ENCODE measurements at places on chromosomes 2 and 18.

GRCh38 chr18:68714366-68714711 is 569 bp downstream of the TMX3 start:
- DNase-seq: no peak

- no peak for DNase-seq
Measured at GRCh38 chr2:221961561-221961960, 337.2 kb downstream of the PAX3 start.

DNA sequence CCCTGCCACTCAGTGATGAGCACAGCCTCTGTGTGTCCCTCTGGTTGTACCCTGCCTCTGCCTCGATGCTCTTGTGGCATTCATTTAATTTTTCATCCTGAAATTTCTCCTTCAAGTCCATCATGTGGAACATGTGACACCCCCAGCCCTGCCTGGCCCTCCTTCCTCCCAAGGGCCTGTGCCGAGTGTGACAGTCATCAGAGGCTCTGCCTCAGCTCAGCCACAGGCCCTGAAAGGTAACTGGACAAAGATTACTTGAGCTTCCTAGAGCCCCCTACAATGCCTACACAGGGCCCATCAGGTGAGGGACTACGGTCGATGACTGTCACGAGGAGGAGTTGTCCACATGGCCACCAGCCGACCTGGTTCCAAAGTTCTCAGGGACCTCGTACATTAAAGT is 75.1 kb downstream of the C1QL2 start:
- no peak for DNase-seq

DNA sequence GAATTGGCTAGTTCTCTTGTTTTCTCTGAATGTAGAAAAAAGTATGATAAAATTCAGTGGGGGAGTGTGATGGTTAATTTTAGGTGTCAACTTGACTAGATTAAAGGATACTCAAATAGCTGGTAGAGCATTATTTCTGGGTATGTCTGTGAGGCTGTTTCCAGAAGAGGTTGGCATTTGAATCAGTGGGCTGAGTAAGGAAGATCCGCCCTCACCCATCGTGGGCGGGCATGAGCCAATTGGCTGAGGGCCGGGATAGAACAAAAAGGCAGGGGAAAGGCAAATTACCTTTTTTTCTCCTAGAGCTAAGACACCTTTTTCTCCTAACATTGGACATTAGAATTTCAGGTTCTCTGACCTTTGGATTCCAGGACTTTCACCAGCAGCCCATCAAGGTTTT is 667.6 kb upstream of the SLC8A1 start:
- DNase-seq: no peak

- no peak for DNase-seq
Measured at GRCh38 chr2:69046221-69046662, 33.3 kb downstream of the ANTXR1 start.

DNA sequence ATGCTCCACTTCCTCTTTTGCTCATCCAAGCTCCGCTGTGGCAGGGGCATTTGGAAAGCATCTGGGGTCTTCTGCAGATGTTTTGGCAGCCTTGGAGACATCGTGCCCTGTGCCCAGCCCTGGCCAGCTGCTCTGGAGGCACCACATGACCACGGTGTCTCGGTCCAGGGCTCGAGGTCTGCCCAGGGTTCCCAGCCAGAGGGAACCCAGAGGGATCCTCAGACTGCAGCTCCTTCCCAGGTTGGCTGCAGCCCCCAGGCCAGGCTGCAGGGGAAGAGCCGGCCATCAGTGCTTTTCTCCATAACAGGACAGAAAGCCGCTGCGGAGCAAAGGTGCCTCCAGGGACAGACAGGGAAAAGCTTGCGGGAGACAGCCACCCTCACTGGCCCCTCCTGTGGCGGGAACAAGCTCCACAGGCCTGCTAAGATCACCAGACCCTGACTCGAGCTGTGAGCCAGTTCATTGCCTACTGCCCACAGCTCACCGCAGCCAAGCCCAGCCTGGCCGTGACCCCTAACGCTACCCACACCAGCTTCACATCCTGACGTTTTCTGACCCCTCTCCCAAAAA is 74.7 kb downstream of the SMAD7 start:
- no peak for DNase-seq

- DNase-seq: no peak
Measured at GRCh38 chr2:45278365-45279078, 269.3 kb upstream of the SIX2 start.

GRCh38 chr2:241946306-241947003 is 76.9 kb downstream of the RTP5 start:
- DNase-seq: no peak

- no peak for DNase-seq
Measured at GRCh38 chr2:230227216-230227615, 1.7 kb downstream of the SP140 start.

DNA sequence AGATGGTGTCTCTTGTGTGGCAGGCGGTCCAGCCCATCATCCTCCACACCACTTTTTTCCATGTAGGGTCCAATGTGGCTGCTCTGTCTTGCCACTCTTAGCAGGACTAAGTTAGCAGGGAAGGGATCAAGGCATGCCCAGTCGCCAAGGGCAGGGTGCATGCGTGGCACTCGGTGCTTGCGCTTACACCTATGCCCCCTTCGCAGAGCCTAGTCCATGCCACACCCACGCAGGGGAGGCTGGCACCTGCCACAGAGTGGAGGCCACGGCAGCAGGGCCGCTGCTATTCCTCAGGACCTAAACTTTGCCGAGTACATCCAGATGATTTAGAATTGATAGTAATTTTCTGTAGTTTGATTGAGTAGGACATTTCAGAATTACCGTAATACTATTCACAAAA is 59.5 kb downstream of the RALBP1 start:
- no peak for DNase-seq

DNA sequence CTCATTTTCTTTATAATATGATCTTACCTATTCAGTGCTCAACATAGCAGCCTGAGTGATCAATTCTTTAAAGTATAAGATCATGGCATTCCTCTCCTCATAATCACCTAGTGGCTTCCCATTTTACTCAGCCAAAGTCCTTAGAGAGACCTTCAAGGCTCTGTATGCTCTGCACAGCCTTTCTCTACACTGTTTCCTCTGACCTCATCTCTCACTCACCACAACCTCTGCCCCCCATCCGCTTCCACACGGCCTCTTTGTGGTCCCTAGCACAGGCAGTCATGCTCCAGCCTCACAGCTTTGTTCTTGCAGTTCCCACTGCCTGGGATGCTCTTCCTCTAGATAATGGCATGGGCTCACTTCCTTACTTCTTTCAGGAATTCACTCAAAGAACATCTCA is 109.2 kb downstream of the HIBCH start:
- no peak for DNase-seq

DNA sequence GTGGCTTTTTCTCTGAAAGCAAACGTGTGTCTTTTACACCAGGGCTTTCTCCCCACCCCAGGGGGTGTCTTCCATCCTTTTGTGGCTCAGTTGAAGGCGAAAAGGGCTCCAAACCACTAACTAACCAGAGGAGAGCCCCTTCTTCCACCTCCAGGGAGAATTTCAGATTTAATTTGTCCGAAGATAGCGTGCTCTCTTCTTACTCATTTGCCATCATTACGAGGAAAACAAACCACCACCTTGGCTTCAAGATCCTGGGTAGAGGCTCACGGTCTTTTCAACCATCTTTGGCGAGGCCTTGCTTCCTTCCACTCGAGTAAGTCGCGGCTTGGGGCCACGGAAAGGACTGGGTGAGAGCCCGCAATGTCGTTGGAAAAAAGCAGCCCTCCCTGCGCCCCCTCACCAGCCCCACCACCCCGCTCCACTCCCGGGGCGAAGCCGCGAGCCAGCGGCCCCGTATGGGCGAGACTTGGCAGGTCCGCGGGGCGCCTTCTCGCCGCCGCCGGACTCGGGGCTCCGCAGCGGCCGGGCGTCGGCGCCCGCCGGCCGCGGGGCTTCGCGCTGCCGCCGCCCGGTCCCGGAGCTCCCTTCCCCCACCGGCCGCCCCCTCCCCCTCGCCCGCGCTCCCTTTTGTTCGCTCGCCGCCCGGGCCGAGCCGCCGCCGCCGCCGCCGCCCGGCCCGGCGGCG is 1.7 kb upstream of the ZNF532 start:
- DNase-seq: no peak

GRCh38 chr2:59195851-59196250 is 954.7 kb upstream of the FANCL start:
- no peak for DNase-seq

GRCh38 chr2:174450021-174450816 is 36.6 kb downstream of the GPR155 start:
- DNase-seq: no peak

GRCh38 chr2:223764796-223765195 is 72.6 kb downstream of the AP1S3 start:
- no peak for DNase-seq

GRCh38 chr2:43273529-43273928 is 47.1 kb upstream of the ZFP36L2 start:
- DNase-seq: no peak

- no peak for DNase-seq
Measured at GRCh38 chr2:213219816-213220215, 64.4 kb upstream of the SPAG16 start.

GRCh38 chr2:7375901-7376300 is 458.7 kb downstream of the RNF144A start:
- no peak for DNase-seq
